ENCODE measurements at places on chromosomes 4 and X.

DNA sequence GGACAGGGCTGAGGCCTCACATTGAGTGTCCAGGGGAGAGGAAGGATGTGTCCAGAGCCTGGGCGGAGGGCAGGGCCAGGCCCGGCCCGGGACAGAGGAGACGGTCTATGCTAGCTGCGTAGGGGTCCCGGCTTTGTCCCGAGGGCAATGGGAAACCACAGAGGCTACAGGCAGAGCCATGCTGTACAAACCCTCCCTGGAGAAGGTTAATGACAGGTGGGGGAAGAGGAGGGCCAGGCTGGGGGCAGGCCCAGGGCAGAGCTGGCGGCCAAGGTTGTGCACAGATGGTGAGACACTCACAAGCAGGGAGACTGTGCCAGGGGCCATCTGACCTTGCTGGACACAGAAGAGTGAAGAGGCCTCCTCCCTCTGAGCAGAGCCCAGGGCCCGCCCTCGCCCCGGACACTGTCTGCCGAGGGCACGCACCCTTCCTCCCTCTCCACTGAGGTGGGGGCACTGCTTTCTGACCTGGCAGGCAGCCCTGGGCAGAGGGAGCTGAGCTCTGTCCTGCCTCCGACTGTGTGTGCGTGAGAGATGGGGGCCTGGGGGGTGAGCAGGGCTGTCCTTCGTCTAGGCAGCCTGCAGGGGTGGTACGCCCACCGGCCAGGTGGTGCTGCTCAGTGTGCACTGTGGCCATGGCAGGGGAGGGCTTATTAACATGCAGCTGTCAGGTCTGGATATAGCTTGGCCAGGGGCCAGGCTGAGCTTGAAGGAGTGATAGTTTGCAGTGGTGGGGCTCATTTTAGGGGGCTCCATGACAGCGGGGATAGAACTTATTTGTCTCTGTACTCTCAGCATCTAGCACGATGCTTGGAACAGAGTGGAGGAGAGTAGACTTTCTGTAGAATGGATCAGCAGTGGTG lies 75.7 kb upstream of the LRPAP1 start:
- no peak for DNase-seq

DNA sequence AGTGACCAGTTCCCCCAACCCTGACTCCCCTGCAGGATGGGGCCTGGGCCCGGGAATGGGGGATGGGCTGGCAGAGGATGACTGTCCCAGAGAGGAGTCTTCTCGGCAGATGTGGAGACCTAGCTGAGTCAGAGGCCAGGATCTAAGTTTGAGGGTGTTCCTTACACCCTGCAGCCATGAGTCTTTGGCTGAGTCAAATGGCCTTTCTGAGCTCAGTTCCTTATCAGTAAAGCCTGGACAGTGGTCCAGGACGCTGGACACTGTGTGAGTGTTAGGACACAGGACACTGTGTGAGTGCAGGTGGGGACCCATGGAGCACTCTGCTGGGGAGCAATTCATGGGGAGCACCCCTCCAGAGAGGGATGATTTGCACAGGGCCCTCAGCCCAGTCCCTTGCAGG lies 5.0 kb downstream of the IL9R start:
- DNase-seq: no peak

DNA sequence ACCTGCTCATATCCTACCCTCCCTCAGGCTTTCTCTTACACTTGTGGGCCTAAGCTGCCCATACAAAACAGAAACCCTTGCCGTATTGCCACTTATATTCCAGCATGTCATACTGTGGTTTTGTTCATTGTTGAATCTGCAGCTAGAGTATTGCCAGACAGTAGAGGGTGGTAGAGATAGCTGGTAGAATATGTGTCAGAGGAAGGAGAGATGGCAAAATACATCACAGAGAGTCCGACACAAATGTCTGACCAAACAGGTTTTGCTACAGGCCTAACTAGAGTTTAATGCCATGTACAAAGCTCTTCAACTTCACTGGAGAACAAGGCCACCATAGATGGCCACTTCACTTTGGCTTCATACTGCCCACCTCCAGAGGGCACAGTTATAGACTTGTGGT lies 160.1 kb downstream of the EFHC2 start:
- no peak for DNase-seq

- peak; percentile 51 for DNase-seq
Measured at GRCh38 chr4:111678479-111678878, 466.8 kb upstream of the FAM241A start.

DNA sequence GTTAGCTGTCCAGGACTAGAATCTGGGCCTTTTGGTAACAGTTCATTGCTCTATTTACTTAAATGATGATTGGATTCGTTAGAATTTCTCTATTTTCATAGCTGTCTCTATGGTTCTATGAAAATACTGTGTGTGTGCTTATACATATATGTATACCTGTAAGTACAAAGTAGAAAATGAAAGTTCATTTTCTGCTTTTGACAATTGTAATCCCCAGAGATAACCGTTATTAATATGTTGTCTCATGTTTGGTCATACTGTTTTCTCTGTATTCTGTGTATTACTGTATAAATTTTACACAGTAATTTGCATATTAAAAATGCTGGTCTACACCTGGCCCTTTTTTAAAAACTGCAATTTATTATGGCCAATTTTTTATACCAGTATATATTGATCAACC lies 55.4 kb downstream of the CLCN3 start:
- no peak for DNase-seq

DNA sequence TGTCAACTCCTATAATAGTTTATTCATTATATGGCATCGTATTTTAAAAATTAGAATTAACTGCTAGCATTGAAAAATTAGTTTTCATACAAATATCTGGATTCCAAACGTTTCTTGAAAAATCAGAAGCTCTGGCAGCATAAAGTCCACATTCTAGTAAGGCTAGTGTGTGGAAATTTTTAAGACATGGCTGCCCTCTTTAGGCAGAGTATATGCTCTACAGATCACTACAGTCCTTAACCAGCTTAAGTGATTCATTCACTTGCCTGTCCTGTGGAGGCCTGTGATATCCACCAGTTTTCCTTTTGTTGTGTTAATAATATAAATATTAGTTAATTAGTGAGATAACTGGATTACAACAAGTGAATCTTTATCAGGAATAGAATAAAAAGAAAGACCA lies 287.2 kb downstream of the OPHN1 start:
- DNase-seq: peak; percentile 7

DNA sequence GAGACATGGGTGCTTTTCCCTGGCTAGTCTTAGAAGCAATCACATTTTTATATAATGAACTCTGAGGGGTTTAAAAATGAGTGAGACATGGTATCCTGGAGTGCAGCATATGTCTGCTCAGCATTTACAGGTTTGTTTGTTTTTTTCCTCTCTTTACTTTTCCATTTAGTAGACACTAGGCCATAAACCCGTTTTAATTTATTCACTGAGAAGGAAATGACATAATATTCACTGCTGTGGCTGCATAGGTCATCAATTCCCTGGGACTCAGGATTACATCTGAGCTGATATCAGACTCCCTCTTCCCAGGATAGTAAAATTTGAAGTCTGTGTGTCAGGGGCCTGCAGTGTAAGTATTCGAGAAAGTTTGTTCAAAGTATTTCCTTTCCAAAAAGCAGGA lies 178.9 kb upstream of the SPRY1 start:
- DNase-seq: no peak
